ENCODE measurements at places on chromosomes 2 and 18.

DNA sequence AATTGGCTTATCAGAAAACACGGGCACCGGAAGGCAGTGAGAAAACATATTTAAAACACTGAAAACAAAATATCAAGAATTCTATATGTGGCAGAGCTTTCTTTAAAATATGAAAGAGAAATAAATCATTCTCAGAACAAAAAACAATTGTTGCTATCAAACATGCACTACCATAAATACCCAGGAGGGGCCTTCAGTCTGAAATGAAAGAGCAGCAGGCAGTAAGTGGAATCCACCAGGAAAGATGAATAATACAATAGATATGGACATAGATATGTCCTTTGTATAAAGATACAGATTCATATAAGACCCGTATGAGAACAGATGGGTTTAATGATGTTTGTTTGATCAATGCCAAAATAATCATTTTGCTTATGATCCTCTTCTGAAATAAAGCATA is 142.0 kb downstream of the TMEM18 start:
- H3K27me3 ChIP-seq, result no peaks in the 10 kb centered on the region
- H3K36me3 ChIP-seq, result no peaks in the 10 kb centered on the region
- no peak overlapping the region for H3K27ac ChIP-seq

- H3K27ac ChIP-seq, result no peak overlapping the region
- no peak overlapping the region for H3K4me3 ChIP-seq
- no peak for DNase-seq
- H3K27me3 ChIP-seq, result no peaks in the 10 kb centered on the region
Observed at GRCh38 chr2:111910609-111911277, 12.3 kb downstream of the MERTK start.

DNA sequence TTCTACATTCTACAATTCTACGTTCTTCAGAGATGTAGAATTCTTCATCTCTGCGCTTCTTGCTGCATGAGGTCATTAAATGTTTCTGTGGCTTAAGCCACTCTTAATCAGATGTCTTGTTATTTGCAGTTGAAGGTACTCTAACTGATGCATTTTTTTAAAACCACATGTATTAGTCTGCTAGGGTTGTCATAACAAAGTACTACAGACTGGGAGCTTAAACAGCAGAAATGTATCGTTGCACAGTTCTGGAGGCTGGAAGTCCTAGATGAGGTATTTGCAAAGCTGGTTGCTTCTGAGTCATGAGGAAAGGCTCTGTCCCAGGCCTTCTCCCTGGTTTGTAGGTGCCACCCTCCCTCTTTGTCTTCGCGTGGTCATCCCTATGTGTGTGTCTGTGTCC is 176.3 kb upstream of the GLI2 start:
- no peak overlapping the region for H3K27ac ChIP-seq
- no peaks in the 10 kb centered on the region for H3K4me1 ChIP-seq
- peak; percentile 14 for DNase-seq
- no peak overlapping the region for H3K4me3 ChIP-seq
- no peaks in the 10 kb centered on the region for H3K36me3 ChIP-seq
- H3K27me3 ChIP-seq, result no peaks in the 10 kb centered on the region

DNA sequence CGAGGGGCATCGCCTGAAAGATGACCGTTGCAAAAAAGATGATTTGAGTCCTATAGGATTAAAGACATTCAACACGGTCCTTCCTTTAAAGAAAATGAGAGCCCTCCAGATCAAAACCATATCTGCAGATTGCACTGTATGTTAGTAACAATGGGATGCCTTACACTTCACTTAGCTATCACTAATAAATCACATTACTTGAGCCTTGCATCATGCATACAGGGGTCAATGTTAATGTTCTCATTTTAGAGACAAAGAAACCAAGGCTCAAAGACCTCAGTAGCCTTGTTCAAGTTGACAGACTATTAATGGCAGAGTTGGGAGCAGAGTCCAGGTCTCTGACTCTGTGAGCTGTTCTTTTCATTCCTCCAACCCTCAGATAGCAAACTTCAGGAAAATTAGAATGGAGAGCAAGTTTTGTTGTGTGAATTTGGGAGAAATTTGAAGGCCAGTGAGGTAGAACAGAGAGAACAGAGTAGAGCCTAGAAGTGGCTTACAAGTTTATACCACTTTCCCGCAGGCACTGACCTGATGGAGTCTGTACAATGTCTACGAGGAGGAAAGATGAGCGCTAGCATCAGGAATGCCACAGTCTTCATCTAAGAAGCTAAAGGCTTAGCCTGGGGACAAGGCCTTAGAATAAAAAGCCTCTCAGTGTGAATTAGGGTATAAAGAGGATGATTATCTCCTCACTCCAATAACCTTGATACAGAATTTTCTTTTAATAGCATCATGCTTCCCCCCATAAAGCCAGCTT is 48.3 kb downstream of the TRIB2 start:
- no peak overlapping the region for H3K4me3 ChIP-seq
- H3K27ac ChIP-seq, result no peak overlapping the region
- no peaks in the 10 kb centered on the region for H3K4me1 ChIP-seq
- no peak for DNase-seq
- 0 out of 2 replicates have a peak, but pooled peaks cover 7% of the 10 kb centered on the region for H3K27me3 ChIP-seq
- no peaks in the 10 kb centered on the region for H3K36me3 ChIP-seq

GRCh38 chr2:134466141-134466540 is 212.3 kb downstream of the MGAT5 start:
- no peak overlapping the region for H3K4me3 ChIP-seq
- peak; percentile 55 for DNase-seq
- H3K27me3 ChIP-seq, result no peaks in the 10 kb centered on the region
- H3K27ac ChIP-seq, result no peak overlapping the region

All from PC-3 (cell line).